ENCODE measurements at places on chromosomes 2 and 18.

- DNase-seq = no peak
These were observed 33.7 kb downstream of the CTIF start for GRCh38 chr18:48572402-48573126.

DNA sequence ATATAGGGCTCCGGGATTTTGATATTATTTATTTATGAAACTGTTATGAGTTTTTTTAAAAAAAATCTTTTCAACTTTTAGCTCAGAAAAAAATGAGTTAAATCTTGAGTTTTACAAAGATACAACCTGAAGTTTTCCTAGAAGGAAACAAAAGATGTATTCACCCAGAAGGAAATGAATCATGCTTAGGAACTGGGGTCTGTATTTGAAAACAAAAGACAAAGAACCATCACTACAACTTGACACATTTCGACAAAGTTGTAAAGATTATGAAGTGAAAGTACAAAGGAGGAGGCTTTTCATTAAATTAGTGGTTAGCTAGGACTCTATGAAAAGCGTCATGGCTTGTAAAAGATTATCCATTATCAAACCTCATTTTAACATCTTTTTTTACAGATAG, 143.3 kb downstream of the PDE1A start:
- DNase-seq = no peak

DNA sequence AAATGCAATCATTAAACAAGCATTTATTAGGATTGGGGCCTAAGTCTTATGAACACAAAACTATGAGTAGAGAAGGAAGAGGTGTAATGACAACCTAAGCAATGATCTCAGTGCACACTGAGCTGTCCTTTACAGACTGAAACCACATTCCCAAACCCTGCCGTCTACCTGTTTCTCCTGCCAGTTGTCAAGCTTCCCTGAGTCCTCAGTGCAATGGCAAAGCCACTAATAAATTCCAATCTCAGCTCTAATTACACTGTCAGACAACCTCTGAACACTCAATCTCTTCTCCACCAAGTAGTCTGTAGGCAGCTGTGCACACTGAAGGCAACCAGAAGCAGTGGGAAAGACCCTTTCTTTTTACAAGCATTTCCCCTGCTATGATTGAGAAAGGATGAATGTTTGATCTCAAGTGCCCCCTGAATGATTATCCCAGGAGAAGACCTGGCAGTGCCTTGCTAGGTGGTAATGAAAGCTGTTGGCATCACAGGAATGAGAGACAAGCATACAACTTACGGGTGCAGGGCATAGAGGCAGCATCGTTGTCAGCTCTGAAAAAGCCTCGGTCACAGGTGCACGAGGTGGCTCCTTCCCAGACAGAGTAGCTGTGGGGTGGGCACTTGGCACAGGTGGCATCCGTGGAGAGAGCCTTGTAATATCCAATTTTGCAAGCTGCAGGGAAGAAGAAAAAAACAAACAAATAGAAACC, 71.4 kb downstream of the EPHA4 start:
- no peak for DNase-seq

DNA sequence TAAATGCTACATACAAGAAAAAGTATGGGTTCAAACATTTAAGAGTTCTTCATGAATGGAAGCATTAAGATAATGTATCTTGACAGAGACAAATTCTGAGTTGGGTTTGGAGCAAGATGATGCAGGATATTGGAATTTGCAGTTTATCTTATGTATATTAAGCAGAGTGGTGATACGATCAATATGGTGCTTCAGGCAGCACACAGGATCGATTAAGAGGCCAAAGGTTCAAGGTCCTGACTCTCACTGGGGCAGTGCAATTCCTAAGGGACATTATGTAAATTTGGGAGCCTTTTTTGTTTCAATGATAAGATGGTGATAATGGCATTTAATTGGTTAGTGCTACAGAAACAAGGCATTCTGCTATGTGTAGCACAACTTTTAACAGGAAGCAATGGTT, 381.9 kb downstream of the KCNJ3 start:
- DNase-seq = no peak

GRCh38 chr2:25201265-25201664, 32.9 kb upstream of the POMC start:
- no peak for DNase-seq
